ENCODE measurements at places on chromosomes 6 and 20.

GRCh38 chr20:32018269-32019155, 8.3 kb downstream of the CCM2L start:
- DNase-seq, result peak; percentile 49

- peak; percentile 93 for DNase-seq
Observed at GRCh38 chr6:151044465-151045441, 179.3 kb downstream of the MTHFD1L start.

DNA sequence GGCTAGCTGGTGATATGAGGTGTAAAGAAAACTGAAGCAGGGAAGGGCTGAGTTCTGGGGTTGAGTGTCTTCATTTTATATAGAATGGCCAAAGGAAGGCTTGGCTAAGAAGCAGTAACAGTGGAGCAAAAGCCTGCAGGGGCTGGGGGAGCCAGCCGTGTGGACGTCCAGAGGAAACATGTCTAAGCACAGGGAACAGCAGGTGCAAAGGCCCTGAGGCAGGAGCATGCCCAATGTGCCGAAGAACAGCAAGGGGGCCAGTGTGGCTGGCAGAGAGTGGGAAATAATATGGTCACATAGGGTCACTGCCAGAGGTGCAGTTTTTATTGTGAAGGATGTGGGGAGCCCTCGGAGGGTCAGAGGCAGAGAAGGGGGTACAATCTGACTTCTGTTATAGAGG, 60.5 kb upstream of the KCNG1 start:
- no peak for DNase-seq

GRCh38 chr6:7921046-7921445, 10.5 kb upstream of the TXNDC5 start:
- no peak for DNase-seq

DNA sequence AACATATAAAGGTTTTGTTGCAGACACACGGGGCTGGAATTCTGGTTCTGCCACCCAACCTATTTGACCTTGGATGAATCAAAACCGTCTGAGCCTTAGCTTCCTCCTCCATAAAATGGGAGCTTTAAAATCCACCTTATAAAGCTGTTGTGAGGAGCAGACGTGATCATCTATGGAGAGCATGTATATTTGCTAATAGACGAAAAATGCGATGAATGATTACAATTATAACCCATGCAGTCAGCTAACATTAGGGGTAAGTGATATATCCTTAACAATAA, 586 bp upstream of the NUP153 start:
- peak; percentile 5 for DNase-seq

DNA sequence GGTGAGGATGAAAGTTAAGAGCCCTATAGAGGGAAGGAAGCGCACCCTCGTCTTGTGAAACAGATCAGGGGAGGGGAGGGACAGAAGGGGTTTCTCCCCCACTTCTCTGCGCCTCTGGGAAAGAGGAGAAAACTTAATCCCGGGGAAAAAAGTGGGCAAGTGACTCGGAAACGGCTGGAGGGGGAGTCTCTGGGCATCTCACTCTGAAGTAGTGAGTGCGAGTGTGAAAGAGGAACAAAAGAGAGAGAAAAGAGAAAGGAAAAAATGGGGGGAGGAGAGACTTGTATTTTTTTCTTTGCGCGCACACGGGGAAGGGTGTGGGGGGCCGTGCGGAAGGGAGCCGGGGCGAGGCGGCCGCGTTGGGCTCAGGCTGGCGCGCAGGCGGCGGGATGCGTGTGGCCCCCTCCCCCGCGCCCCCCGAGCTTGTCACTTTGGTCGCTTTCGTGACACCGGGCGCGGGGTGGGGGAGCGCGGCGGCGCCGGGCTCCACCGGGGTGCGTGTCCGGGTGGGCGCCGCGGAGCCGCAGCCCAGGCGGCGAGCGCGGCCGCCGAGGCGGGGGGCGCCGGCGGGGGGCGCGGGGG, 454 bp downstream of the L3MBTL3 start:
- DNase-seq, result peak; percentile 21

GRCh38 chr6:88135578-88136114, 30.5 kb downstream of the CNR1 start:
- DNase-seq, result no peak

DNA sequence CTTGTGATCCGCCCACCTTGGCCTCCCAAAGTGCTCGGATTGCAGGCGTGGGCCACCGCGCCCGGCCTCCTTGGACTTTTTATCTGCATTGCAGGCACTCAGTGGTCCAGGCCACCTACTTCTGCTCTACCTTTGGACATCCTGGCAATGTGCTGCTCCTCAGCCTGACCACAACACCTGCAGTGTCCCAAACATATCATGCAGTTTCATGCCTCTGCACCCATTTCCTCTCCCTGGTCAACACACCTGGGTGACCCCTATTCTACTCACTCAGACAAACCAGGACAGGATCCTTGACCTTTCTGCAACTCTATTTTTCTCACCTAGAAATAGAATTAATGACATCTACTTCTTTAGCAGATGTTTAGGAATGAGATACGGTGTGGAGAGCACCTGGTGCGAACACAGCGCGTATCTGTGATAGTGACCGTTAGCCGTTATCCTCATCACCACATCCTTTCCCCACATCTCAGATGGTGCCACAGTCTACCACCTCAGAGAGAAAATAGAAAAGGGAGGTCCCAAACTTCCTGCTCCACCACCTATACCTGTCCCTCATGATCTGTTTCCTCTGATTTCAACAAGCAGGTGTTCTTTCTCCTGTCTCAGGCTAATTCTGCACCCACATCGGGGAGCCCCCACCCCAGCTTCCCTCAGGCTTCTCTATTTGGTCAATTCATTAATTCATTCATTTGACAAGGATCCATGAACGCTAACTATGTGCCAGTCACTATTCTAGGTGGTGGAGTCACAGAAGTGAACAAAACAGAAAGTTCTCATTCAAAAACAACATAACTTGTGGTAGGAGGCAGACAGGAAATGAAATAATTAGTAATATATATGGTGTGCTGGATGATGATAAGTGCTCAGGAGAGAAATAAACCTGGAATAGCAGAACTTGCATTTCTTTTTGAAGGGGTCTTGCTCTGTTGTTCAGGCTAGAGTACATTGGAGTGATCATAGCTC, 4.3 kb upstream of the BTN3A2 start:
- no peak for DNase-seq

DNA sequence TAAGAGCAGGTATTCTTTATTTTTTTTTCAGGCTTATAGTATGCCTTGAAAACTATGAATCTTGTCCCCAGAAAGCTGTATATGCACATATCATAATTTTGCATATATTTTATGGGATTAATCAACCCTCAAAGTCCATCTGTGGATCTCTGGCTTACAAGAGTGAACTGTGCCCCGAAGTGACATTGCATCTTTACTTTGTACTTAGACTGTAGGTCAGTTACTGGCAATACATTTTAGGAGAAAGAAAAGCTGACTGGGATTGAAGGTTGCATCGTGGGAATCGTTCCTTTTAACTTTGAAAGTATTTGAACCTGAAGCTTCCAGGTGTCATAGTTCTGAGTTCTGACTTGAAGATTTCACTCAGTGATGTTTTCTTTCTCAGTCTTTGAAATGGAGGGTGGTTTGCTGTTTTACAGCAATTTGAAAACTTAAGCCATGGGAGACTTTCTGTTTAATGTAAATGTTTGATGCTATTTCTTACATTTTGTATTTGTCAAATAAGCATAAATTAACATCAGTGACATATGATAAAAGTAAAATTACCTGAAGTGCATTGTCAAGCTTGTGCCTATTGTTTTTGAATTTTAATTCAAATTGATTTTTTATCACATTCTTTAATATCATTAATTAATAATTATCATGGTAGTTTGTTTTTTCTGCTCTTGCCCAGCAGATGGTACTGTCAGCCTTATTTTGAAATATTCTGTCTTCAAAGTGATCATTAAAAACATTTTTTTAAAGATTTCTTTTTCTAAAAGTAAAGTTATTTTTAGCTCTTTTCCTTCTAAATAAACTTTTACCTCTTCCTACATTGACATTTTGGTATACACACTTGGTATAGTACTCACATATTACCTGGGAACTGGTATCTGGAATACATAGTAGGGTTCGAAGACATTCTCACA, 29.0 kb downstream of the L3MBTL3 start:
- no peak for DNase-seq

- DNase-seq, result no peak
Observed at GRCh38 chr6:106084989-106085691, 996 bp upstream of the PRDM1 start.

DNA sequence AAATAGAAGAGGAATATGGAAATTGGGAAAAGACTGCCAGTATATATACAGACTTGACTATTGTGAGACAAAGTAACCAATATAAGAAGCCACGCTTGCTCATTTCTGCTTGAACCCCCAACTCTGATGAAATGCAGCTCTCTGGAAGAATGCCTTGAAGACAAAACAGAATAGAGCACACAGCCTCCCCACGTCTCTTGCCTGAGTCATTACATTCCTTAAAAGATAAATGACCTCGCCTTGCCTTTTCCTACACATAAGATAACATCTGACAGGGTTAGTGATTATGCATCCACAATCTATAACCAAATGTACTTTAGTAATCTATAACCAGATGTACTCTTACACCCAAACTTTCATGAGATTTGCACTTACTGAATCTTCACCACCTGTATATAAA, 141.1 kb upstream of the EEF1E1 start:
- no peak for DNase-seq

- no peak for DNase-seq
Observed at GRCh38 chr20:62248890-62249560, 10.7 kb downstream of the OSBPL2 start.

GRCh38 chr20:45036044-45036755, 64.7 kb downstream of the KCNS1 start:
- no peak for DNase-seq

DNA sequence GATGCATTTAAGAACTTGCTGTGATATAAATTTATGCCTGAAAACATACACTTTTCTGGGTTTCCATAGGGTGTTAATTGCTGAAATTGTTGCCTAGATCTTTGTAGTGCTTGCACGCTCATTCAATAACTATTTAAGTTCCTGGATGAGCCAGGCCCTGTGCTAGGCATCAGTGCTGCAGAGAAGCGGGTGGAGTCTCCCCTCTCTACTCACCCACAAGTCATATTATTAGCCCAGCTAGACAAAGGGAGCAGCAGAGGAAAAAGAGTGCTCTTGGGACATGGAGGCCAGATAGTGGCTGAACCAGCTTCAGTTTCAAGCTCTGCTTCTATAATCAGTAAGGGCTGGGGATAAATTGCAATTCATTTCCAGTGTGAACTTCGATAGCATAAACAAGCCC, 329.1 kb downstream of the TFAP2B start:
- DNase-seq, result no peak

- no peak for DNase-seq
Observed at GRCh38 chr6:100447900-100448748, 16.6 kb downstream of the SIM1 start.

- peak; percentile 50 for DNase-seq
Observed at GRCh38 chr6:39225946-39226437, 3.3 kb downstream of the KCNK5 start.

GRCh38 chr6:11251553-11252360, 19.3 kb upstream of the NEDD9 start:
- peak; percentile 82 for DNase-seq

GRCh38 chr6:29619578-29620160, 13.3 kb downstream of the GABBR1 start:
- no peak for DNase-seq

DNA sequence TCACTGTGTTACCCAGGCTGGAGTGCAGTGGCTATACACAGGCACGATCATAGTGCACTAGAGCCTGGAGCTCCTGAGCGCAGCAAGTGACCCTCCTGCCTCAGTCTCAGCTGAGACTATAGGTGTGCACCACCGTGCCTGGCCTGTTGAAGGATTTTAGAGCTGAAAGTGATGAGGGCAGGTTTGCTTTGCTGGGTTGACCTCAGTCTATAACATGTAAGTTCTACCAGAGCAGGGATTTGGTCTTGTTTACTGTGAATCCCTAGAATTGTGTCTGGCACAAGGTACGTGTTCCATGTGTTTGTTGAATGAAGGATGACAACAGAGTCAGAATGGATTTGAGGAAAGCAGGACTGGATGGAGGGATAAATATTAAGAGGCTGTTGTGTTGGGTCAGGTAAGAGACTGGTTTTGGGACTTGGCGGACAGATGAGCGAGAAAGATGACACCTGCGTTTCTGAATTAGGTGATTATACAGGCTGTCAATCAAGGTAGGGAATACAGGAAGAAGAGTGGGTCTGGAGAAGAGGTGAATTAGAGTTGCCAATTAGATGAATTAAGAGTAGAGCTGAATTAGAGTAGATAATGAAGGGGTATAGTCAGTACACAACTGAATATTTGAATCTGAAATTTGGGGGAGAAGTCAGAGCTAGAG, 6.5 kb downstream of the ASXL1 start:
- DNase-seq, result no peak

GRCh38 chr20:4091490-4092479, 76.4 kb upstream of the RNF24 start:
- DNase-seq, result peak; percentile 61

DNA sequence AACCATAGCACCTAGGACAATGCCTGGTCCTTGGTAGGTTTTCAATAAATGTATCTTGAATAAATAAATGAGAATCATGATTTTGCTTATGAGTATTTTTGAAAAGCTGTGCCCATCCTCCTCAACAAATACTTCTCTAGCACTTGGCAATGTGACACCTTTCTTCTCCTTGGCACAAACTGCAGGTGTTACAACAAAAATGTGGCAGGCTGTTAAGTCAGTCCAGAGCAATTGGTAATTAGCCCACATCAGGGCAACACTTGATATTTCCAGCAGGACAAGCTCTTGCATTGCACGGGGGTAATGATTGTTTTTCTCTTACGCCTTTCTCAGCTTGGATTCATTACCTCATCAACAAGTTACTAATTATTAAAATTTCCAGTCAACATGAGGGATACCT, 31.6 kb upstream of the SNX9 start:
- no peak for DNase-seq

DNA sequence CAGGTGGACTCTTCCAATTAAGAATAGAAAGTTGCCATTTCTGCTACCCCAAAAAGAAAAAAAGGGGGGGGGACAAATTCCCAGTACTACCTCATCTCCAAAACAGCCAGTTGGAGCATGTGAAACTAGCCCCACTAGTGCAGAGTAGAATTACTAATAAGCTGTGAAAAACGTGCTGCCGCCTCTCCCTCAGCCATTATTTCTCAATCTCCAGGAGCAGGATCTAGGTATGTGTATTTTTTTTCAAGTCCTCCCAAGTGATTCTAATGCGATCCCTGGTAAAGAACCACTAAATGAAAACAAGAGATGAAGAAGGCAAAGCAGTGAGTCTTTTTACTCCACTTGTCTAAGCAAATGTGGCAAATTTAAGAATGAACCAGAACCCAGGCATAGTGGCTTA, 154.5 kb upstream of the SHLD1 start:
- no peak for DNase-seq

GRCh38 chr6:14593286-14593685, 475.7 kb downstream of the CD83 start:
- no peak for DNase-seq

- DNase-seq, result peak; percentile 76
Observed at GRCh38 chr6:46393161-46393939, 97.9 kb downstream of the RCAN2 start.
